Smooth muscle cell of the umbilical artery (primary cell): ENCODE measurements at places on chromosomes 12 and 14. TPM values are rescaled to one million over a fixed set of nuclear protein-coding genes. Genes with fewer than 3 reads are reported as not detected.

The RNASE8 gene
- not detected in 2 replicates for total RNA-seq

The RHOF gene
- 11.0 and 13.5 TPM in 2 replicates for total RNA-seq

The DPPA3 gene
- not detected in 2 replicates for total RNA-seq

The FAIM2 gene
- 0.65 and 1.5 TPM in 2 replicates for total RNA-seq

The GPRC5D gene
- total RNA-seq = not detected in 2 replicates

The RNASE7 gene
- not detected in 2 replicates for total RNA-seq

The ACTR6 gene
- total RNA-seq = 19.6 and 24.3 TPM in 2 replicates

The NTS gene
- total RNA-seq = 14.6 and 34.0 TPM in 2 replicates

The DHRS2 gene
- total RNA-seq = 1.3 and 3.9 TPM in 2 replicates

The MANSC4 gene
- total RNA-seq = 0.89 TPM in 1 of 2 replicates, not detected in the other

The FGF6 gene
- not detected in 2 replicates for total RNA-seq

The DHRS4L2 gene
- total RNA-seq = 6.7 and 8.3 TPM in 2 replicates

The ACOT4 gene
- total RNA-seq = 0.46 and 0.59 TPM in 2 replicates

The DLK1 gene
- total RNA-seq = under 0.01 TPM in 1 of 2 replicates, not detected in the other

The C3AR1 gene
- total RNA-seq = 0.51 and 1.5 TPM in 2 replicates
